ENCODE measurements at places on chromosomes 6 and 20.

DNA sequence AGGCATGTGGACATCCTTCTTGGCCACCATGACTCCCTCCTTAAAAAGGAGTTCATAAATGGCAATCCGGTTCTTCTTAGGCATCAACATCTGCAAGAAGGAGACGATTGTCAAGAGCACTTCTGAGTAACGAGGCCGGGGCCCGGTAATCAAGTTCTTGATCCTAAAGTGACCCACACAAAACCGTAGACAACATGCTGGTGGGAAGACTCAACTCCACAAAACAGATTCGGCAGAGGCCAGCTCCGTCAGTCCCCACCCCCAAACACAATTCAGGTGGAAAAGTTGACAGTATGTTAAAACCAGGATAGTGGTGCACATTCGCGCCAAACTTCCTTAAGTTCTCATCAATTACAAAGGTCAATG is 754 bp downstream of the RPS10 start:
- DNase-seq, result no peak

DNA sequence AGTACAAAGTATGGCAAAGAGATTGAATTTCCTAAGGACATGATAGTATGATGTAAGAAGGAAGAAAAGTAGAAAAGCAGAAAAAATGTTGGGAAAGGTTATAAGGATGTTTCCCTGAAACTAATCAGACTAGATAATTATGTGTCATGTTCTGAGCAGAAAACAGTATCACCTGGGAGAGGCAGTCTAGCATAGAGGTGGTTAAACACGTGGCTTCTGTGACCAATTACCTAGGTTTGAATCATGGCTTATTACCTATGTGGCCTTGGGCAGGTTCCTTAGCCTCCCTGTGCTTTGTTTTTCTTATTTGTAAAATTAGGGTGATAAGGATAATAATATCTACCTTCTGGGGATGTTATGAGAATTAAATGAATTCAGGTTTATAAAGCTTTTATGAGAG is 38.0 kb downstream of the SCGN start:
- no peak for DNase-seq

DNA sequence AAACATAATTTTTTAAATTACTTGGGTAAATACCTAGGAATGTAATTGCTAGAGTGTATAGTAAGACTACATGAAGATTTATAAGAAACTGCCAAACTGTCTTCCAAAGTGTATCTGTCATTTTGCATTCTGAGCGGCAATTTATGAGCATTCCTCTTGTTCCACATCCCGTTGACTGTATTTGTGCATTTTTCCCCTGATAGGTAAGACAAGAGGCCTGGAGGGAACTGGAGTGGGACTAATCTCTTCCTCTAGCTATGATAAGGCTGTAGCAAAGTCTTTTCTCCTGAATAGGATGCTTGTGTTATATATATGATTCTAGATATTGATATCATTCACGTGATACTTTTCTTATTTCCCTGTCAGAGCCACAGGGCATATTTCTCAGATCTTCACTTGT is 1557.5 kb downstream of the GRIK2 start:
- DNase-seq, result no peak

DNA sequence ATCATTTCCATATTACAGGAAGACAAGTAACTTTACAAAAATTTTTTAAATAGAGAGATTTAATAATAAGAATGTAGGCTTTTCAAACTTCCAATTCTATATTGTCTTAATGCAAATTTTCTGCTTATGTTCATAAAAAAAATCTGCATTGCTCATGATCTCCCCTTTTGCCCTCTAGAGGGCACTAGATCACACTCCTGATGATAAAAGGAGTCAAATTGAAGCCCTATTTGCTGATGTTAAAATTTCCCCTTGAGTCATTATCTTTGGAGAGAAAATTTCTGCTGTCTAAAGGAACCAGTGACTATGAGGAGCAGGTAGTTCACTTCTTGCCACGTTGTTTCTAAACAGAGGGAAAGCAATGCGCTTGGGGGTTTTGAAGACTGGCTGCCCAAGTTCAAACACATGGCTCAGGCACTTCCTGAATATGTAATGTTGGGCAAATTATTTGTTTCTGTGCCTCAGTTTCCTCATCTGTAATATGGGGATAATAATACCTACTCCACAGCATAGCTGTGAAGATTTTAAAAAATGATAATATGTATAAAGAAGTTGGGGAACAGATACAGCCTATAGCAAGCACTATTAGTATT is 874.2 kb downstream of the TFAP2A start:
- peak; percentile 15 for DNase-seq

- no peak for DNase-seq
These were observed 59.4 kb downstream of the RSPO3 start for GRCh38 chr6:127177923-127178231.
